Hematopoietic multipotent progenitor cell (in vitro differentiated cells): ENCODE measurements at places on chromosomes 1 and 21.

GRCh38 chr1:52368383-52369172, 2.6 kb upstream of the CC2D1B start:
- peak; percentile 54 for DNase-seq

DNA sequence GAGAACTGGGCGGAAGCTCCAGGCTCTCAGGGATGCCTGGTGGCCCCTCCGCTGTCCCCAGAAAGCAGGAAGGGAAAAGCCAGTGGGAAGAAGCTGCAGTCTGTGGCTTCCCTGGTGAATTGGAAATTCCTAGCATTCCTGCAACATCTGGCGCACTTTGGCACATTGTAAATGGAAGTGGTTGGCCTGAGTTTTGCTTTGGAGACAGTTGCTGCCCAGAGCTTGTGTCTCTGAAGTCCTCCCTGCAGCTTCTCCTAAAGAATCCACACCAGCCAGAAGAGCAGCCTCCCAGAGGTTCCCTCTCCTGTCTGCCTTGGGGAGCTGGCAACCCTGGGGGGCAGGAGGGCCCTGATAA, 48.2 kb downstream of the ARHGEF10L start:
- no peak for DNase-seq

- DNase-seq = no peak
Measured at GRCh38 chr1:47782414-47783166, 214.6 kb downstream of the TRABD2B start.

DNA sequence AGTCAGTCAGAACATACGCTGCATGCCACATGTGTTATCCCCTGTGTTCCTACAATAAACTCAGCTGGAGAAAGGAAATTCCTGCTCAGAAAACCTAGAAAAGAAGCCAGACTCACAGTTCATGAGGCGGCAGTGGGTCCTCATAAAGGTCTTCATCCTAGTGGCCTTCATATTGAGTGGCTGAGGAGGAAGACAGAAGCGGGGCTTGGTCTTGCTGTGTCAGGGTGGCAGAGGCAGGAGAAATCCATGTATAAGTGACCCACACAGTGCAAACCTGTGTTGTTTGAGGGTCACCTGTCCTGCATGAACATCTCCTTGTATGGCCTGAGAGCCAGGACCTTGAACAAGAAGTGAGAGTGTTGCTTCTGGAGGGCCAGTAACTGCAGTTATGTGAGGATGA, 4.0 kb upstream of the WNT3A start:
- DNase-seq = no peak

- no peak for DNase-seq
Measured at GRCh38 chr1:183039985-183040447, 16.8 kb downstream of the LAMC1 start.
